Osteoblast (primary cell): ENCODE measurements at places on chromosomes 2 and 18. TPM values are rescaled to one million over a fixed set of nuclear protein-coding genes. Genes with fewer than 3 reads are reported as not detected.

NIF3L1 gene
- 20.0 and 22.1 TPM in 2 replicates for total RNA-seq

UXS1 gene
- total RNA-seq = 22.8 and 31.5 TPM in 2 replicates

DNA sequence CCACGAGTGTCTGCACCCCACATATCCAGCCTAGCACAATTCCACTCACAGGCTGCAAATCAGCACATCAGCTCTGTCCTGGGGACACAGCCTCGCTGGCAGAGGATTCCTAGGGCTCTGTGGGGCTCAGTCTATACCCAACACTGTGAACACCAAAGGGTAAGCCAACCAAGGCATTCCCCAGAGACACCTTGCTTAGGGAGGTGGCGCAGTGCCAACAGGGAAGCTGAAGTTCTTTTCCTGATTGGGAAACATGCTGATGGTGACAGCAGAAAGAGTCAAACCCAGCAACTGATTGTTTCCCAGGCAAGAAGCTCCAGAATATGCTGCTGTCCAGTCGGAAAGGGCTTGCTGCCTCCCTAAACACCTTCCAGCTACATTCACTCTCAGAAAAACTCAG lies 55.8 kb downstream of the TTC32 start:
- no peaks in the 10 kb centered on the region for H3K4me1 ChIP-seq
- DNase-seq = no peak
- H3K27ac ChIP-seq = no peak overlapping the region

DNA sequence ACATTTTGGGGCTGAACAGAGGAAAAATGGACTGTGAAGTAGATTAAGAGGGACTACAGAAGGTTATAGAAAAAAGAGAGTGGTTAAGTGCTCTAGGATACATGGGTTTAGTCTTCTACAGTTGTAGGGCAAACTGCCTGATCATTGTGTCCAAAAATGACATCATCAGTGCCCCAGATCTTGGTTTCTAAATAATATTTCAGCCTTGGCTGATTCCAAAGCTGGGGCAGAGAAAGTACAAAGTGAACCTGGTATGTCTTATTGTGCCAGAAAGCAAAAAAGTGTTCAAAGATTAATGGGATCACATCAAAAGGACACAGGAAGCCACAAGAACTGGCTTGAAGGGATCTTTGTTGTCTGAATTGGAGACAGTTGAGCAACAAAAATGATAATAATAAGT lies 97.1 kb upstream of the ZNF521 start:
- no peak overlapping the region for H3K4me3 ChIP-seq
- DNase-seq = no peak
- no peaks in the 10 kb centered on the region for H3K36me3 ChIP-seq
- no peaks in the 10 kb centered on the region for H3K27me3 ChIP-seq

DNA sequence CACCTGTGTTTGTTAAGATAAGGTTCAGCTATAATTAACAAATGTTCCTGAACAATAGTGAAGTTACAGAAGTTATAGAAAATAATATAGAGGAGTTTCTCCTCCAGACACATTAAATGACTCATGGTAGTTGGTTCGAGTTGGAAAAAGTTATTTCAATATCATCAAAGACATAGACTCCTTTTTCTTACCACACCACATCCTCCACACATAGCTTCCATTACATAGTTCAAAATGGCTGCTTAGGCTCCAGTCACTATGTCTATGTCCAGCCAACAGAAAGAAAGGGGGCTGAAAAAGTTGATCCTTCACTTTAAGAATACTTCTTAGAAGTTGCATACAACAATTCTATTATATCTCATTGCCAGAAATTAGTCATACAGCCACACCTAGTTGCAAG lies 50.7 kb downstream of the DYNAP start:
- no peak overlapping the region for H3K27ac ChIP-seq
- no peaks in the 10 kb centered on the region for H3K27me3 ChIP-seq
- no peaks in the 10 kb centered on the region for H3K4me1 ChIP-seq
- no peak for DNase-seq
- no peaks in the 10 kb centered on the region for H3K36me3 ChIP-seq

- H3K36me3 ChIP-seq = no peaks in the 10 kb centered on the region
- H3K4me1 ChIP-seq = no peaks in the 10 kb centered on the region
- no peak for DNase-seq
- H3K27ac ChIP-seq = no peak overlapping the region
- H3K4me3 ChIP-seq = no peak overlapping the region
These were observed 14.4 kb downstream of the ADCYAP1 start for GRCh38 chr18:919078-919477.

DNA sequence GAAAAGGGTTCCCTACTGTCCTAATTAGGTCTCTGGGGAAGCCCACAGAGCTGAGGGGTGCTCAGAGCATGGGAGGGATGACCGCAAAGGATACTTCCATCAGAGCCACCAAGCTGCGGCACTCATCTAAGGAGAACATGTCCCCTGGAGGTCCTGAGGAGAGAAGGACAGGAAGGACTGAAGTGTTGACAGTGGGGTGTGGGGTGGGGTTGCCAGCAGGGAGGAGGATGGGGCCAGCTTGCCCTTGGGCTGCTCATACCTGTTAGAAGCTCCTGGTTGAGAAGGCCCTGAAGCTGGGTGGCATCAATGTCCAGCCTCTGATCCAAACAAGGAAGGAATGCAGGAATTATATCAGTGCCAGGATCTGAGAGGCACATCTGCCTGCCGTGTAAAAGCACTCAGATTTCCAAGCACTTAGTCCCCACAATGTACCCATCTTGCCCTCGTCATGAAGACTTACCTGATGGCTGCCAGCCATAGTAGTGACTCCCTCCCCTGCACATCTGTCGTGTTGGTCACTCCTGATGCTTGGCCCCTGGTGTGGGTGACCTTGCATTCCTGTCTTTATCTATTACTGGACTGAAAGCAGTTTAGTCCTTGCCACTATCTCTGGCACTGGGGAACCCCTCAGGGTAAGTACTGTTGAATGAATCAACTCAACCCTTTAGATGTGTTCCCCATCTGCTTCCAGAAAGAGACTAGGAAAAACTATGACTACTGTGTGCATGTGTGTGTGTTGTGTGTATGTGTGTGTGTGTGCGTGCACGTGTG lies 68.9 kb downstream of the CAPN13 start:
- no peaks in the 10 kb centered on the region for H3K27me3 ChIP-seq
- no peak overlapping the region for H3K27ac ChIP-seq
- no peak overlapping the region for H3K4me3 ChIP-seq
- H3K4me1 ChIP-seq = no peaks in the 10 kb centered on the region
